ENCODE measurements at places on chromosomes 13 and 19.

GRCh38 chr13:113304121-113304520 lies 7.1 kb downstream of the LAMP1 start:
- DNase-seq: no peak

DNA sequence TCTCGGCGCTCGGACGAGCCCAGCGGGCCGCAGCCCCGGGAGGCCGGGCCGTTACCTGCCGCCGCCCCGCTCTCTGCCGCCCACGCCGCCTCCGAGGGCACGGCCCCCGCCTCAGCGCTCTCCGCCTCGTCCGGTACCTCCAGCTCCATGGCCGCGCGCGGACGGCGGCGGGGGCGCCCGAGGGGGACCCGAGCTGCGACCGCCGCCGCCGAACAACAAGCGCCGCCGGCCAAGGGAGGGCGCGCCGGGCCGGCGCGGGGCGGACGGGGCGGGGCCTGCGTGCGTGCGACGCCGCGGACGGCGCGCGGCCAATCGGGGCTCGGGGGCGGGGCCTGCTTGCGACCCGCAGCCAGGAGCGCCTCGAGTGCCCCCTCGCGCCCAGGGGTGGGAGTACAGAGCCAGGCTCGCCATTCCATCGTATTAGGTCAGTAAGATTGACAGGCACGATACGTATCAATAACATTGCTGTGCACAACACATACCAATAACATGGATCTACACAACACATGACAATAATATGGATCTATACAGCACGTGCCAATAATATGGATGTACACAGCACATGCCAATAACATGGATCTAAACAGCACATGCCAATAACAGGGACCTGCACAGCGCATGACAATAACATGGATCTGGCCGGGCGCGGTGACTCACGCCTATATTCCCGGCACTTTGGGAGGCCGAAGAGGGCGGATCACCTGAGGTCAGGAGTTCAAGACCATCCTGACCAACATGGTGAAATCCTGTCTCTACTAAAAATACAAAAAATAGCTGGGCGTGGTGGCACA lies at the start of gene PIP5K1C:
Gene PIP5K1C (minus strand): TSS at position 227 of the 791 bp plus-strand sequence. CDS start 78 bp downstream, at position 149.
- no peak for DNase-seq

DNA sequence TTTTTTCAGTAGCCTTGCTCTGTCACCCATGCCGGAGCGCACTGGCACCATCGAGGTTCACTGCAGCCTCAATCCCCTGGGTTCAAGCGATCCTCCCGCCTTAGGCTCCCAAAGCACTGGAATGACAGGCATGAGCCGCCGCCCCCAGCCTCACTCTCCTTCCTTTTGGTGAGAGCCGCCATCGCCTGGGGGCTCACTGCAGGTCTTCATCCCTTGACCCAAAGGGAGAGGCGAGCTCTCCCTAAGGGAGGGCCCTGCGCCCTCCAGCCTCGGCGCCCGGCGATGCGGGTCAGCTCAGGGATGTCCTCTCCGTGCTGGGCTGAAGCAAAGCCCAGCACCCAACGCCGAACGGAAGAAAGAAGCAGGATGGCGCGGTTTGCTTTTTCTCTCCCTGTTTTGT lies 23.2 kb upstream of the ZBTB7A start:
- no peak for DNase-seq

GRCh38 chr19:56838909-56839651 lies 1.4 kb downstream of the PEG3 start:
- peak; percentile 75 for DNase-seq

GRCh38 chr13:104389691-104390090 lies 1323.5 kb upstream of the SLC10A2 start:
- no peak for DNase-seq

- DNase-seq: no peak
Observed at GRCh38 chr19:7450243-7451223, 38.3 kb downstream of the PEX11G start.

- DNase-seq: no peak
Observed at GRCh38 chr13:43757266-43757665, 29.5 kb downstream of the ENOX1 start.

DNA sequence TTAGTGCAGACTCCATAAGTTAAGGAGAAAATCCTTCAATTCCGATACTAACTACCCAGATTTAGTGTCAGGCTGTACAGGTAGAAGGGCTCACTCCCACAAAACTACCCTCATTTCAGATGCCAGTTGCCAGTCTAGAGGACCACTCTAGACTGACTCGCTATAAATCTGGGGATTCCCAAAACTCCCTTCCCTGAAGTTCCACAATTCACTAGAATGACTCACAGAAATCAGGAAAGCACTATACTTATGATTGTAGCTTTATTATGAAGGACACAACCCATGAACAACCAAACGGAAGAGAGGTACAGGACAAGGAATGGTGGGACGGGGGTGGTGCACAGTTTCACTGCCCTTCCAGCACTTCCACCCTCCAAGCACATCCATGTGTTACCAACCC lies 321.2 kb downstream of the DIAPH3 start:
- no peak for DNase-seq

DNA sequence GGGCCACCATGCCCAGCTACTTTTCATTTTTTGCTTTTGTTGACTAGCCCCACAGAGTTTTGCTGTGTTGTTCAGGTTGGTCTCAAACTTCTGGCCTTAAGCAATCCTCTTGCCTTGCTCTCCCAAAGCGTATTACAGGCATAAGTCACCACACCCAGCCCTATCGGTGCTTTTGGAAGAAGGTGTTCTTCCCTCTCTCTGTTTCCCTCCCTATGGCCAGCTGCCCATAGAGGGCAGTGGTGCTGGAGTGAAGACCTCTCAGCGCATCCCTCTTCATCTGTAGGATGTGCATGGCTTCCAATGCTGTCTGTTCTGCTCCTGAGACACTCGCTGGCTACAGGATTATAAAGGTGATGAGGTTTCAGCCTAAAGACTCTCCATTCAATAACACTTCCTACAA lies 1.3 kb upstream of the CD22 start:
- DNase-seq: no peak

GRCh38 chr19:10520652-10521318 lies 3.5 kb upstream of the S1PR5 start:
- no peak for DNase-seq

DNA sequence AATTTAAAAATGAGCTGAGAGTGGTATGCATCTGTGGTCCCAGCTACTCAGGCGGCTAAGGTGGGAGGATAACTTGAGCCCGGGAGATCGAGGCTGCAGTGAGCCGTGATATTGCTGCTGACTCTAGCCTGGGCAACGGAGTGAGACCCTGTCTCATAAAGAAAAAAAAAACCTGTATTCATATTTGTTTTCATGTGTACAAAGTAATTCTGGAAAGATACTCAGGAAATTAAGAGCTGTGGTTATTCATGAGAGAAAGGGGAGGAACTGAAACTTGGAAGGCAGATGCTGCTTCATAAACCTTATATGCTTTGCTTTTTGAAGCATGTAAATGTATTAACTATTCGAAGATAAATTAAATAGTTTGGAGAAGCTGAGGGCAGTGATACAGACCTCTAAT lies 8.8 kb upstream of the RLN3 start:
- DNase-seq: no peak

Measured in retinal pigment epithelial cell (primary cell).